NCI-H446 (cell line): ENCODE measurements at places on chromosomes 1 and 21.

GRCh38 chr1:117069220-117069844 lies 9.2 kb downstream of the TTF2 start:
- no peak for DNase-seq

DNA sequence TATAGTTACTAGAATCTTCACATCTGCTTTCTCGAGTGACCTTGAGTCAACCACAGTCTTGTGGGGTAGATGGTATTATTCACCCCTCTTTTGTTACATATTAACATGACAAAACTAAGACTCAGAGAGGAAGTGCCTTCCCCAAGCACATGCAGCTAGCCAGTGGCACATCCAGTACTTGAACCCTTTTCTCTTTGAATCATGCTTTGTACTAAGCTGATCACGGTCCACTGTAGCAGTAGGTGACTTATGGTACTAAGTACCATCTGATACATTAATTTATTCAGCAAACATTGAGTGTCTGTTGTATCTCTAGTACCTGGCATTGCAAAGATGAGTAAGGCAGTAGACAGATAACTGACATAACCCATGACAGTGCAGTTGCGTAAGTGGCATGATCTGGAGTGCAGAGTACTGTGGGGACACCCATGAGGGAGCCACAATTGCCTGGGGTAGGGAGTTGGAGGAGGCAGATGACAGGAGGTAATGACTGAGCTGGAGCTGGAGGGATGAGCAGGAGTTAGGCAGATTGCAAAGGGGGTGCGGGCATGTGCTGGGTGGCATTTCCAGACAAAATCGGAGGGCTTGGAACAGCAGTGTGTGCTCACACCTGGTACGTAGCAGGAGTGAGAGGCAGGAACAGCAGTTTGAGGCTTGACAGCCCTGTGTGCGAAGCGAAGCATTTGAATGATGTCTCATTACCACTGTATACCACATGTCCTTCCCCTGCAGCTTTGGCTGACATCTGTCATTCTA lies 29.8 kb downstream of the UCK2 start:
- no peak for DNase-seq

- DNase-seq: peak; percentile 30
Measured at GRCh38 chr1:159867664-159868026, 5.2 kb upstream of the VSIG8 start.

DNA sequence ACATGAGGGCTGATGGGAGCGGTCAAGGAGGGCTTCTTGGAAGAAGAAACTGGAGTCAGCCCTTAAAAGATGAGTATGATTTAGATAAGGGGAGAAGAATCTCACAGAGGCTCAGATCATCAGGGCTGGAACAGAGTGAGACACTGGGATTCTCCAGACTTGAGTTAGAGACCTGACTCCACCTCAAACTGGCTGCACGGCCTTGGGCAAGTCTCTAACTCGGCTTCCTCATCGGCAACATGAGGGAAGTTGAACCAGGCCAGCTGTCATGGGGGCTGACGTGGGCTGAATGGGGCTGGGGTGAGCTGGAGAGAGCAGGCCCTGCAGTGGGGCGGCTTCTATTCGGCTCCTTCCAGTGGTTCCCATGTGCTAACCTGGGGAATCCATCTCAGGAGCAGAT lies 2.5 kb downstream of the C1QC start:
- no peak for DNase-seq

DNA sequence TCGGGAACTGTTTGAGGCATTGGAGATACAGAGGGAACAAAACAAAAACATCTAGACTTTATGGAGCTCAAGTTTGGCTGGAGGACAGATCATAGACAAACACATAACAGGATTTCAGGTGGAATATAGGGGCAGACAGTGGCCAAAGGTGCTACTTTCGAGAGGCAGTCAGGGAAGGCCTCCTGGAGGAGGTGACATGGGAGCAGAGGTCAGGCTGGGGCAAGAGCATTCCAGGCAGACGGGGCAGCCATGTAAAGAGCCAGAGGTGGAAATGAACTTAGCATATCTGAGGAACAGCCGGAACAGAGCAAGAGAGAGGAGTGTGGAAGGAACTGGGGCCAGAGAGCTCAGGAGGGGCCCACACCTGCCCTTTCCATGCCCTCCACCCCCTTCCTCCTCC lies 122.3 kb downstream of the DMRTB1 start:
- no peak for DNase-seq

GRCh38 chr1:115364046-115364779 lies 26.2 kb upstream of the NGF start:
- no peak for DNase-seq
